T-helper 9 cell (primary cell): ENCODE measurements at places on chromosomes 7 and 10.

GRCh38 chr10:23448802-23449570 lies 10.1 kb downstream of the OTUD1 start:
- DNase-seq: no peak

DNA sequence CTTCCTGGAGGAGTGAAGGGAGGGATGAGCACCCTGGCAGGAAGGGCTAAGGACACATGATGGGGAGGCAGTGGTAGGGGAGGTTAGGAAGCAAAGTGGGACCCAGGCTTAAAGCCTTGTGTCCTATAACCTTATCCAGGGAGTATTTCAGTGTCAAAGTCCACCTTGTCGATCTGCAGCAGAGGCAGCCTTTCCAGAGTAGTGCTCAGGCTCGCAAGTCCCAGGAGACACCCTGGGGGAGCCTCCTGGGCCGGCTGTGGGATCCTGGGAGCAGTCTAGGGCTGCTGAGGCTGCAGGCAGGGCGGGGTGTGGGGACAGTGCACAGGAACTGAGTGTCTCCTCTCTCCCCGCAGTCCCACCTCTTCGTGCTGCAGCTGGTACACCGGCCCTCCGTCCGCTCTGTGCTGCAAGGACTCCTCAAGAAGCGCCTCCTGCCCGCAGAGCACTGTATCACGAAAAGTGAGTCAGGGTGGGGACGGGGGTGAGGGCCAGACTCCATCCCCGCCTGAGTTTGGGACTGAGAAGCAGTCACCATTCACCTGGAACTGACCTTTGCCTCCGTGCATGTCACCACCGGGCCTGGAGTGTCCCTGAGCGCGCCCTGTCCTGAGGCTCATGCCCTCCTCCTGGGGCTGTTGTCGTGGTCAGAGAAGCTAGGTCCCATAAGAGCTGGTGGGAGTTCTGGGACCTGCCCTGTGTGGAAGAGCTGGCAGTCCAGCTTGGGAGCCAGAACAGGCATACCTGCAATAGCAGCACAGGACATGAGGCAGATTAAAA lies 45.3 kb upstream of the PPIF start:
- DNase-seq: no peak

DNA sequence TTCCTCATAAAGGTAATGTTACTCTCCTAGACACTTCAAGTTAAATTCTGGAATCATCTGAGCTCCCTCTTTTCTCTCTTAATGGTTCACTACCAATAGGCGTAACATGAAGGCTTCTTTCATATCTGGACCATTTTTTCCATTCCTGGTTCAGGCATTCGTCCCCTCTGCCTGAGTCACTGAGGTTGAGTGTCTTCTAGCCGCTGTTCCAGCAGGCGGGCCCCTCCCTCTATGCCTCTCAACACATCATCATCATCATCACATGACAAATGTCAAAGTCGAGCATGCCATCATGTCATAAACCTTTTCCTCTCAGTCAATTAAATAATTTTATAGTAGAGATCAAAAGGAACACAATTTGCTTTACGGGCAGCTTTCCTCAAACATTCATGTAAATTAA lies 168.9 kb upstream of the ASAH2 start:
- no peak for DNase-seq

DNA sequence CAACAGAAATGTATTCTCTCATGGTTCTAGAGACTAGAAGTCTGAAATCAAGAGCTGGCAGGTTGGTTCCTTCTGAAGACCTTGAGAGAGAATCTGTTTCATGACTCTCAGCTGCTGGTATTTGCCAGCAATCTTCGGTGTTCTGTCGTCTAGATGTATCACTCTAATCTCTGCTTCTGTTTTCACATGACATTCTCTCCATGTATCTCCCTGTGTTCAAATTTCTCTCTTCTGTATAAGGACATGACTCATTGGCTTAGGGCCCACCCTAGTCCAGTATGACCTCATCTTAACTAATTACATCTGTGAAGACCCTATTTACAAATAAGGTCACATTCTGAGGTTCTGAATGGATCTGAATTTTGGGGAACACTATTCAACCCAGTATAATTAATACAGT lies 82.3 kb downstream of the ANKRD7 start:
- DNase-seq: no peak

GRCh38 chr7:112086496-112087254 lies 119.5 kb downstream of the DOCK4 start:
- no peak for DNase-seq

DNA sequence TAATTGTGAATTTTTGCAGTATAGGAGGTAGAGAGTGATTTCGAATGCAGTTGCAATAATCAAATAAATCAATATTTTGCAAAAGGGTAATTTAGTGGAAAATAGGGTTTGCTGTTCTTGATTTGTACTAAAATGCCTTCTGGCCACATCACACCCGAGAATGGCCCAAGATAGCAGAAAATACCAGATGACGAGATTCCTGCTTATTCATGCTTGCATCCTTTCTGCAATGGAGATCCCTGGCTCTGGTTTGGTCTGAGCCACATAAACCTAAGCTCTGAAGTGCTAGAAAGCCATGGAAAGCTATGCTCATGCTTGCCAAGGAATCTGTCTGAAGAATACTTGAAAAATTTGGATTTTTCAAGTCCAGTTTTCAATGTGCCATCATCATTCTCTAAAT lies 634.2 kb upstream of the COBL start:
- no peak for DNase-seq

DNA sequence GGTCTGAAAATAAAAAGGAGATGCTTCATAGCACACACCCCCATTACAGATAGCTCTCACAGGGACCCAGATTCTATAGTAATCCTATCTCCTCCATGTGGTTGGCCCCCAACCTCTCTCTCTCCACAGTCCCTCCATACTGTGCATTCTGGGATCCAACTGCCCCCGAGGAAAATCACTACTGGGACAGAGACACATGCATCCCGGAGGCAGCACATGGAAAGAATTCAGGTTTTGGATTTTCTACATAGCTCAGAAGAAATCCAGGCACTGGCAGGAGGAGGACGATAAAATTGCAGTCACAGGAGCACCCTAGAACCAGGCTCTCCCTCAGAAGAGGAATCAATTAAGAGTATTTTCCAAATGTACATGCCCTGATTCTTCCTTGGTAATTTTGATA lies 239.5 kb downstream of the ELMO1 start:
- no peak for DNase-seq

DNA sequence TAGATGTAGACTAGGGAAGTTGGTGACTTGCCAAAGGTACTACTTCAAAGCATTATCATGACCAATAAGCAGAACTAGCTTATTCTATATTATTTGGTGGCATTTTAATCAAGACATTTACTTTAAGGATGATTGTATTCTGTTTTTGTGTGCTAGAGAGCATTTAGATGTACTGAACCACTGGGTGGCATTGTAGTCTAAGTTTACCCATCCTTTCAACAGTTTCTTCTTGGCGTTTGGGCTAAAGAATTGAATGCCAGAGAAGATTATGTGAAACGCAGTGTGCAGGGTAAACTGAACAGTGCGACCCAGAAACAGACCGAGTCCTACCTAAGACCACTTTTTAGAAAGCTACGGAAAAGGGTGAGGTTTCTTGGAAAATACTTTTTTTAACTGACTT lies 26.8 kb downstream of the PRPF18 start:
- DNase-seq: no peak

- no peak for DNase-seq
Measured at GRCh38 chr10:71812913-71813590, 38.0 kb downstream of the PSAP start.

GRCh38 chr7:135317676-135318325 lies 84.2 kb downstream of the STRA8 start:
- no peak for DNase-seq

DNA sequence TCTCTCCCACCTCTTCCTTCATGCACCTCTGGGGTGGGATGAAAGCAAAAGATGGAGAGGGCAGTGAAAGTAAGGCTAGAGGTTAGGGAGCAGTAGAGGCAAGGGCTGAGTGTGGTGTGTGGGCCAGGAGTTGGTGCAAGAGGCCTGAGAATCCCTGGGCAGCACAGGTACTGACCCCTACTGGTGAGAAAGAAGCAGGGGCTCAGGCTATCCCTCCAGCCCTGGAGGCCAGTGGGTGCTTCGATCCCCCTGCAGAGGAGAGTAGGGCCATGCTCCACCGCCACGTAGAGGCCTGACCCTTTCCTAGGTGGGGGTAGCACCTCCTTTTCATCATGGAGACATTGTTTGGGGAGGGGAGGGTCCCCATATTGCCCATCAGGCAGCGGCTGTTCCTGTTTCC lies 9.8 kb downstream of the CDHR1 start:
- DNase-seq: no peak

DNA sequence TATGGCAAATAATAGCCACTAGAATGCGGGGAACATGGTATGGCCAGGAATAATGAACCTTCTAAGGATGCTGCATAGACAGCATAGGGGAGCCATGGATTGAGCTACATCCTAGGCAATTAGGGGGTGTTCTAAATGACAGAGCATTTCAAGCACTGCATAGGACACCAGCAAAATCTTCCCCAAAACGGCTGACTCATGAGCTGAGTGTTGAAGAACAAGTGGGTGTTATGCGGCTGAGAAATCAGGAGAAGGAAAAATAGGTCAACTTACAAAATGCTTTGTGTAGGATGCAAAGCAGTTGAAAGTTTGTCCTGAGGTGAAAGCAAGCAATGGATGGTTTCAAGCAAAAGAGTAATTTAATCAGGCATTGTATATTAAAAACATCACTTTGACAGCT lies 1023.5 kb upstream of the C7orf33 start:
- DNase-seq: no peak

- no peak for DNase-seq
Measured at GRCh38 chr7:44282601-44283171, 42.7 kb downstream of the CAMK2B start.

- DNase-seq: no peak
Measured at GRCh38 chr7:129332254-129333035, 101.8 kb upstream of the STRIP2 start.

GRCh38 chr7:115910541-115911164 lies 119.9 kb downstream of the TFEC start:
- no peak for DNase-seq

- no peak for DNase-seq
Measured at GRCh38 chr7:131525820-131526219, 30.6 kb downstream of the PODXL start.

GRCh38 chr10:133254421-133255120 lies 16.9 kb downstream of the VENTX start:
- no peak for DNase-seq

DNA sequence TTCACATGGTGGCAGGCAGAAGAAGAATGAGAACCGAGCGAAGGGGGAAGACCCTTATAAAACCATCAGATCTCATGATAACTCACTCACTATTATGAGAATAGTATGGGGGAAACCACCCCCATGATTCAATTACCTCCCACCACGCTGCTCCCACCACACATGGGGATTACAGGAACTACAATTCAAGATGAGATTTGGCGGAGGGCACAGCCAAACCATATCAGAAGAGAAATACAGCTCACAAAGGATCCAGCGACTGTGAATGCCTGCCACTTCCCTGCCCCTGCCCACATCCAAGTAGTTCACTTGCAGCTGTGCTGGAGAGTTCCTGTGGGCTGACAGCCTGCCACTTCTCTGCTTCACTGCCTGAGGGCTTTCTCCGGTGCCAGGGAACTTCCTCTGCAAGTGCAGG lies 148.7 kb downstream of the C7orf25 start:
- DNase-seq: no peak
